Heart right ventricle (tissue), 16 donors: ENCODE measurements at places on chromosomes 7 and 10.

GRCh38 chr10:11150879-11151415, 133.3 kb downstream of the CELF2 start:
- no peak for DNase-seq

DNA sequence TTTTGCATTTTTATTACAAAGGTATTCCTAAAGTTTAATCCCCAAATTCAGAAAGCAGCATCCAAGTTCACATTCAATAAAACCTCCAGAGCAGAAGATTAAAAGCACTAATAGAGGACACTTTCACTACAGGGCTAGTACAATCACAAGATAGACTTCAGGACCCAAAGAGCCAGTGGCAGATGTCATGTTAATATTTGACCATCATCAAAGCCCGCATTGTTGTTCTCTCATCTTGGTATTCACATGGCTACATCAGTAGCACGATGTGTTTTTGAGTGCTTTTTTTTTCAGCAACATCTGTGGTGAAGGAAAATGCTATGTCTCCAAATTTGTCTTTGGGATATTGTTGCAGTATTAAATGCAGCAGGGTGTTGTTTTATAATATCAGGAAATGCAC, 134.3 kb downstream of the ARL4A start:
- no peak for DNase-seq

DNA sequence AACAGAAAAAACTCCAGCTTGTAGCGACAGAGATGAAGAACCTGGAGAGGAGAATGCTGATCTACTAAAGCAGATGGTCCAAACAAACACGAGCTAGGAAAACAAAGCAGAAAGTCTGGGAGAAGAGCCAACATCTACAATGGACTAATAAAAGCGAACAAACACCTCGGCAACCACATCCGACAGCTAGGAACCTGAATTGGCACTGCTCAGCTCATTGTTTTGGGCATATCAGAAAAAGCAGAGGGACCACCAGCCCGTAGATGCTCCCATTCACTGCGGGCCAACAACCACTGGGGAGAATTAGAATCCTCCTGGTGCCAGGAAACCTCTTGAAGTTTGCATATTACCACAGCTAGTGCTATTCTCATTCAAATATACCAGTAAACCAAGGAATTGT, 204.7 kb downstream of the NXPH1 start:
- DNase-seq = no peak

DNA sequence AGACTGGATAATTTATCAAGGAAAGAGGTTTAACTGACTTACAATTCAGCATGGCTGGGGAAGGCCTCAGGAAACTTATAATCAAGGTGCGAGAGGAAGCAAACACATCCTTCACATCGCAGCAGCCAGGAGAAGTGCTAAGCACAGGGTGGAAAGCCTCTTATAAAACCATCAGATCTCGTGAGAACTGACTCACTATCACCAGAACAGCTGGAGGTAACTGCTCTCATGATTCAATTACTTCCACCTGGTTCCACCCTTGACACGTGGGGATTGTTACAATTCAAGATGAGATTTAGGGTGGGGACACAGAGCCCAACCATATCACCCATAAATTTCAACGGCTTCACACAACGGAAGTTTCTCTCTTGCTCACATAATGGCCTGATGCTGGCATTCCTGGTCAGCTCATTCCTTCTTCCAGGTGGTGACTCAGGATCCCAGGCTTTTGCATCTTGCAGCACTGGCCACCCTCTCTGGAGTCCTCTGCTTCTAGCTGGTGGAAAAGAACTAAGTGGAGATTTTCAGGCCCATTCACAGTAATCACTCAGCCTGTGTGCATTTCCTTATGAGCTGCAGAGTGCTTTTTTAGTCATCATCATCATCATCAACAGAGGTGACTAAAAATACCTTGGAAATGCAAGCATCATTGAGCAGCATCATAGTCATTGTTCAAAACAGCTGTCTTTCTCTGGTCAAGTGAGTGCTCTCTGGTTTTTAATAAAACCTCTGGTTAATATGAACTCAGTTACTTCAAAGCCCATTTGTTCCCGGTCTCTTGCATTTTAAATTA, 308.1 kb downstream of the SFMBT2 start:
- DNase-seq = no peak

GRCh38 chr10:78931321-78932053, 137.3 kb upstream of the ZMIZ1 start:
- DNase-seq = peak; percentile 43

DNA sequence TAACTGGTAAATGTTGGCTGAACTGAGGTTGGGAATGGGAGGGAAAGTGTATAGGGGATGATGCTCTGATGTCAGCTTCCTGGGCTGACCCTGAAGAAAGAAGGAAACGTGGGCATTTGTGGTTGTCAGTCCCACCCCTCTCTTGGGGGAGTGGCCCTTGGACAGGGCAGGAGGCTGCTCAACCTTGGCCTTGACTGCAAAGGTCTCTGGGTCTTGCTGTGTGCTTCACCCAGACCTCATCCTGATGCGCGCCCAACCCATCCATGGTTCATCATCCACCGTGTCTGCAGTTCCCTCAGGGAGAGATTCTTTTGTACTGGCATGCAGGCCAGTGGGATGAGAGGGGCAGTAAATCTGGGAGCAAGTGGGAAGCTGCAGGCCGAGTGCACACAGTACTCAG, 4.7 kb upstream of the ZYX start:
- no peak for DNase-seq

DNA sequence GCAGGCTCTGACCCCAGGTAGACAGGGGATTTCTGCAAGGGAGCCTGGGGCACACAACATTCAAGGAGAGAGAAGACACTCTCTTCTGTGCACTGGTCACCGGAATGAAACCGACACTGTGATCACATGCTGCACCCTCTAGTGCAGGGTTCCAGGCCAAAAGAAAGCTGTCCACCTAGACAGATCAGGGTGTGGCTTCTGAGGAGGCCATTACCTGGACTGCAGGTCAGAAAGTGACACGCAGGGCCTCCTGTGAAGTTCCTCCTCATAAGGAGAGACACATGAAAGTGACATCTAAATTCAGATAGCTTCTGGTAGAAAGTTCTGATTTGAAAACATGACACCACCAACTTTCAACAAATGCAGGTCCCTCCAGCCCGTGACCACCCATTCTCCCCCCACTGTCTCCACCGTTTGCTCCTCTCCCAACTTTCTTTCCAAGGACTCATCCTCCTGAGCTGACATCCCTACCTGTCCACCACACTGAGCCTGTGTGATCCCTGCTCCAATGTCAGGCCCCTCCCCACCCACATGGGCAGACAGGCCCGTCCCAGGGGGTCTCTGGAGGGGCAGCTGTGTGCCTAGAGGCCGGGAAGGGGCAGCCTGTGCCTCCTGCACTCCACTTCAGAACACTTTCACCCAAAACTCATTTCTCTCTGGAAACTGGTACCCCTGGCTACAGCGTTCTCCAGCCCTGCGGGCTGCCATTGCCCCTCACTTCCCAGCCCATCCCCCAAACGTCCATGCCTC, 198.0 kb downstream of the TNS3 start:
- no peak for DNase-seq

DNA sequence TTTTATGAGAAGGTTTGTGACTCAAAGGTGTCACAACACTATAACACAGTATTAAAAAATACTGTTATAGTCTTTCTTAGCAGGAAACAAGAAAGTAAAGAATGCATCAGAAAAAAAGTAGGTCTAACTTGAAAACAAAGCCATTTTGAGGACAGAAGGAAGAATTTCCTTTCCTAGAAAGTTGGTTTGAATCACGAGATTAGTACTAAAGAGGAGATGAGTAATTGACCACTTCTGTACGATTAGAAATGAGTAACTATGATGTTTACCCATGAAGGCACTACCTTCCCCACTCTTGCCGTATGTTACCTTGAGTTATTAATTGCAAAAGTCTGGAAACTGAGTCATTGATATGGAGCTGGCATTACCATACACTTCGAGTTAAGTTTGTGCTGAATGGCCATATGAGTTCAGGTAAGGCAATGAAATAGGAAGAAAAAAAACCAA, 65.2 kb downstream of the FAM185A start:
- DNase-seq = no peak

GRCh38 chr10:117503244-117504205, 39.0 kb upstream of the EMX2 start:
- no peak for DNase-seq

- no peak for DNase-seq
Measured at GRCh38 chr10:119191881-119192280, 13.3 kb upstream of the PRDX3 start.

DNA sequence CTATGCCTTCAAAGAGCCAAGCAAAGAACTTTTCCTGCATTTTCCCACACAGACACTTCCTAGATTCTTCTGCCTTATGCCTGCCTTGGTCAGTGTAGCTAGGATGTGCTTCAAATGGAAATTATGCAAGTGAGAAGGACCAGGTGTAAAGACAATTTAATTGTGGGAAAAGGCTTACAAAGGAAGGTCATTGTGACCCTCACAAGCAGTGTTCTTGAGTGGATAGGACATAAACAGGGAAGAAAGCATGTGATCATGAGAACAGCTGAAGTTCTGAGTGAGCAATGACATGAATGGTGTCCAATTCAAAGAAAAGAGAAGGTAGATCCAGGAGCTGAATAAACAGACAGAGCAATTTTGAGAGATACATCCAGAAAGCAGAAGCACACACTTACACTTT, 1.3 kb upstream of the PIP start:
- DNase-seq = no peak
